ENCODE measurements at places on chromosomes 5 and 9. TPM values are rescaled to one million over a fixed set of nuclear protein-coding genes. Genes with fewer than 3 reads are reported as not detected.

TOR1B gene
- total RNA-seq = 26.5 TPM

DNA sequence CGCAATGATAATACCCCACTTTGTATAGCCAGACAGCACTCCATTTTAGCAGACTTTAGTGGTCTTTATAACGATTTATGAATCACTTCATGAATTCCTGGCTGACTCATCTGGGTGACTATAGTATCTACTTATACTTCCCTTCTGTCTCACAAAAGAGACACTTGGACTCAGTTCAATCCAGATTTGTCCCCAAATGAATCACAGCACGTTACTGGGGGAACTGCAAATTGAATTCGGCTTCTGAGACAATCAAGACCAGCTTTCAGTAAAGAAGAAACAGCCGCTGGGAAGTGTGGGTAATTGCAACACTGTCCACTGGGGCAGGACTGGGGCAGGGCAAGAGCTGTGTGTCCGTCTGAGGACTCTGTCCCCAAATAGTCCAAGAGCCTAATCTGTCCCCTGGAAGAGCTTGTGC lies 337.3 kb upstream of the RFX3 start:
- peak; percentile 20 for DNase-seq

- no peak for DNase-seq
These were observed 1.6 kb upstream of the SEMA6A start for GRCh38 chr5:116576053-116576713.

PLPP6 gene
- 6.1 TPM for total RNA-seq

DNA sequence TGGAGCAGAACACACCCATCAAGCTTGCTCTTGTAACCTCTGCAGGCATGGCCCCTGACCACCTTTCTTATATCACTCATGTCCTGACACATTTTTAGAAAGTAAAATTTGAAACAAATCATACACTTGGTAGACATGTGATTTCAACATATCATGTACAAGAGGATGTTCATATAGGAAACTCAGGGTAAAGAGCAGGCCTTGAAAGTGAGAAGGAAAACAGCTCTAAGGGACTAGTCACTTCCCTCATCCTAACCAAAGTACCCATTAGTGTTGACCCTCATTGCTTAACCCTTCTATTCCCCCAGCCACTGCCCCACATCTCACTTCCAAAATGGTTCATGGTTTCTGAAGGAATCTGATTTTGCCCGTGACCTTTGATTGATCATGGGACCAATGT lies 492.4 kb upstream of the KLF4 start:
- no peak for DNase-seq

DNA sequence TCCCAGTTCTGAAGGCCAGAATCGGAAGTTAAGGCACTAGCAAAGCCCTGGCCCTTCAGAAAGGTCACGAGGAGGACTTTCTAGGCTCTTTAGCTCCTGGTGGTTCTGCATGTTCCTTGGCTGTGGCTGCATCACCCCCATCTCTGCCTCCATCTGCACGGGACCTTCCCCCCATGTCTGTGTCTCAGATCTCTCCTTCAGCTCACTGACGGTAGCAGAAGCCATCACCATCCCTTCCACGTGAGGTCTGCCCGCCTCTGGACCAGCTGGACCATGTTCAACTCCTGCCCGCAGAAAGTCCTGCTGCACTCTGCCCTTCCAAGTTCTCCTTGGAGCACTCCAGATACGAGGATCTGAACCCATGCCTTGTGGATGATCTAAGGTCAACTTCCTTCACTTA lies 242.9 kb upstream of the IRX1 start:
- no peak for DNase-seq

- no peak for DNase-seq
These were observed 571.1 kb upstream of the ZNF608 start for GRCh38 chr5:125317536-125317995.

GRCh38 chr9:98900244-98900643 lies 43.5 kb upstream of the COL15A1 start:
- DNase-seq = no peak

GRCh38 chr5:108312258-108312657 lies 69.6 kb downstream of the FBXL17 start:
- no peak for DNase-seq

DNA sequence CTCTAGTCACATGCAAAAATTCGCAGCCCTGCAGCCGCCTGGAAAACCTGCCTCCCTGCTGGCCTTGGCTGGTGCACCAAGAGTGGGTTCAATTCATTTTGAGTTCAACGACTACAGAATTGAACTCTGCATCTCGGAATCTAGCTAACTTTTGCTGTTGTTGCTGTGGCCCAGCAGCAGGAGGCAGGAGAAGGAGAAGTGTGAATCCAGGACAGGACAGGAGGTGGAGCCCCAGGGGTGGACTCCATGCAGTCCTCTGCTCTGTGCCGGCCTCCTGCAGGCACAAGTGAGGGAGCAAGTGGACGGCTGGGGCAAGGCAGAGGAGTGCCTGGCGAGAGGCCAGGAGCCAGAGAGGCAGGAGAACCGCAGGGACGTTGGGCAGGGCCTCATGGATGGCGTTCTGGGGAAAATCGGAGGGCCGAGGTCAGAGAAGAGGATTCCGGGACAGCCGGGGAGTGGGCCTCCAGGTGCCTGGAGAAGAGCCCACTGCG lies 214.2 kb downstream of the FANCC start:
- DNase-seq = no peak

GFPT2 gene
- total RNA-seq = 10.2 TPM

CER1 gene
- total RNA-seq = not detected

PLAC8L1 gene
- total RNA-seq = not detected

DNA sequence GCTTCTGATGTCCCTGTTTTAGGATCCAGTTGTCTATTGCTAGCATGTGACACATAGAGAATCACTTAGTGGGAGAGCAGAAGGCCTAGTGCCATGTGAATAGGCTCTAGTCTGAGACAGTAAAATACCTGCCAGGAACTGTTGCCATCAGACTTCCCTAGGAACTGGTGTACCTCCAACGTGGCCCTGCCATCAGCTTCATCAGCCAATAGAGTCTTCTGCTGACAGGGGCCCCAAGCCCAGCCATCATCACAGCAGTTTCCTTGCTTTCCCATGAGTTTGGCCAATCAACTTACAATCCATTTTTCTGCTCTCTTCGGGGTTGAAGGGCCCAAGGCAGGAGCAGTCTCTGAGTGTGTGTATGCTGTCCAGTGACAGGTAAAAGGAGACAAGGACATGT lies 128.4 kb upstream of the ADRA1B start:
- no peak for DNase-seq

DNA sequence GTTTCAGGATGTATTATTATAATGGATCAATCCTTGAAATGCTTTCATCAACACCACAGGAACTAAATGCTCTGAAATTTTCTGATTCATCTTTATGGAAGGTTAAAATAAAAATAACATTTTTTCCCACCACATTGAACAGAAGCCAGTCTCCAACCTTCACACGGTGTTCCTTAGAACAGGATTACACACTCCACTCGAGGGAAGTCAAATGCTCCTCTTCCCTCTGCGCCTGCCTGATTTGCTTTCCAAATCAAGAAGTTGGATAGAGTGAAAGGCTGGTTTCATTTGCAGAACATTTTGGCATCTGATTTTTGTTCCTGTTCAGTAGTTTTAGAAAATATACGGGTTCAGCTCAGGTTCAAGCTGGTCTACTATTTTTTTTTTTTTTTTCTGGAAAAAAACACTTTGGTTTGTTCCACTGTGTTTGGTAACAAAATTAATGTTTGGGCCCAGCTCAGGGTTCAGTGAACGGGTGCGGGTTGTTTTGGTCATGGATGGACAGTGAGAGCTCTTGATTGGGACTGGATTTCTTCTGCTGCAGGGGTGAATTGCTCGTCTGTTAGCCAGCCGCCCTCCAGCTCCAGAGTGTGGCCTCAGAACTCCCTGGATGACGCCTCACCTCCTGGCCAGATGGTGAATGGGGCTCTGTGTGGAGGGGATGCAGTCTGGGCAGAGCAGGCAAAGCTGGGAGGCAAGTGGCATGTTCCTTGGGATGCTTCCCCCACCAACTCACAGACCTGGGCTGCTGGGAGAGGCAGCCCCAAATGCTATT lies 82.4 kb upstream of the STC2 start:
- DNase-seq = no peak

DNA sequence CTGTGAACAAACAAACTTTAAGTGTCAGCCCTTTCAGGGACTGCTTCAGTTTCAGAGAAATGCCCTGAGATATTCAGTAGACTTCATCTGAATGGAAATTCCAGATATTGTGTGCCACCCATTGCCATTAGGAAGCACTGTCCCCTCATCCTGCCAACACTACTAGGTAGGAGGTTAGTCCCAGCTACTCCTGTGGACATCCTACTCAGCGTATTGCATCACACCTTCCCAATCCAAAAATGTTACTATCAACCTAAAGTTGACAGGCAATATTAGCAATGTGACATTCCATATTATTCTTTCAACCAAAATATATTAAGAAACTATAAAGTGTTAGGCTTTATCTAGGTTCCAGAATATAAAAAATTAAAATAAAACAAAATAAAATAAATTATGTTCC lies 552.0 kb upstream of the ST8SIA4 start:
- DNase-seq = no peak

- no peak for DNase-seq
These were observed 173.1 kb downstream of the CCDC171 start for GRCh38 chr9:15725953-15726352.

DNA sequence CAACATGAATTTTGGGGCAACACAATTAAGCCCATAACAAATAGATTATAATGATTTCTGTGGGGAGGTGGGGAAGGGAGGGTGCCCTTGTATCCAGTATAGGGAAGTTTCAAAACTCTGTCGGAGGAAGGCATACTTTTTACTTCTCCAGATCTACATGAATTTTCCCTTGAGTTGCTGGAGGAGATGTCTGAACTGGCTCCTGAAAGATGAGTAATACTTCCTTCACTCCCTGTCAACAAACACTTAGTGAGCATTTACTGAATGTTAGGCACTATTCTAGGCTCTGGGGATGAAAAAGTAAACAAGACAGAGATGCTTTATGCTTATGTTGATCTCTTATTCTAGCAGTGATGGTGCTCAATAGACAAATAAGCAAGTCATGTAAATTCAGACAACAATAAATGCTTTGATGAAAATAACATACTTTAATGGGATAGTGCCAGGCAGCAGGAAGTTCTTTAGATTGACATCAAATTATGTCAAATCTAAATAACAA lies 197.9 kb upstream of the ANKH start:
- no peak for DNase-seq

DNA sequence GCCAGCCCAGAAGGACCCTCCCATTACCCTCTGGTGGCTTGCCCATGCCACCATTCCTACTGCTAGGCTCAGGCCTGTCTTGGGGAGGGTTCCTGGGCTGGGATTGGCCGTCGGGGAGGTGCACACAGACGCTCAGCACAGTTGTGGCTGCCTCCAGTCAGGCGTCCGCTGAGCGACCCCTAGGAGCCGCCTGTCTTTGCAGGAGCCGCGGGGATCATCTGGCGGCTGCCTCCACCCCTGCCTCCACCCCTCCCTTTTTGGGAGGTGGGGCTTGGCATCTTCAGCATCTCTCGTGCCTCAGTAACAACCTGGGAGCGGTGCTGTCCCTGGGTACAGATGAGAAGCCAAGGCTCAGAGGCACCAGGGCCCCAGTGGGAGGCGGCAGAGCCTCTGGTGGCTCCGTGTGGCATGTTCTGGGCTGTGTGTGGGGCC lies 39.6 kb downstream of the RXRA start:
- no peak for DNase-seq

CD274 gene
- total RNA-seq = 15.5 TPM

DNA sequence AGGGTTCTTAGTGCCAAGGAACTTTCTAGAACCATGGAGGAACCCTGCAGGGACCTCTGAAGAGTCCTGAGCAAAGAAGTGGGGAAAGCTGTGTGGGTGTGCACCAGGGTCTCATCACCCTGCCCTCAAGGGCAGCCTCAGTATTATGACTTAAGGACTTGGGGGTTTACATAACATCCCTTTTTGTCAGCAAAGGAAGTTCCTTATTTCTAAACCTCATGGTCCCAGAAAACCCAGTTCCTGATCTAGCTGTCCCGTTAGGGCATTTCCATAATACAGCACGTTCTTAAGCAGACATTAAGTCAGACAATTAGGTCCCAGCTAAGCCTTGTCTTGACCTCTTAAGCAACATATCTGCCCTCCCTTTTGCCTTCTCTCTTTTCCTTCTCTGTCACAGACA lies 57.3 kb downstream of the DAPK1 start:
- DNase-seq = no peak

DENND1A gene
- total RNA-seq = 18.1 TPM

- DNase-seq = no peak
These were observed 439.3 kb downstream of the DTWD2 start for GRCh38 chr5:118548761-118549720.

DNA sequence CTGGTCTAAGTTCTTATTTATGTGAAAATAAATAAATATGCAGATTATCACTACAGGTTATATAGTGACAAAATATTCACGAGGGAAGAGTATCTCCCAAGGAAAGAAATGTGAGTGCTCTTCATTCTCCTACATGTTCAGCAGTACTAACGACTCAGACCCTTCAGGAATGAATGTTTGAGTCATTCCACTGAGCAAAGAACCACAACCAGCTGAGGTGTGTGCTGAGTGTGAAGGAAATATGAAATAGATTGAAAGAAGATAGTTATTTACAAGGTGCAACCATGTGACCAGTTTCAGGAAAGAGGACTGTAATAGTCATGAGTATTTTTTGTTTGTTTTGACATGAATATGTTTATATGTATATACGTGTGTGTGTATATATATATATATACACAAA lies 228.7 kb downstream of the TUSC1 start:
- DNase-seq = no peak

GRCh38 chr5:77620405-77620804 lies 18.1 kb downstream of the OTP start:
- no peak for DNase-seq

GRCh38 chr5:149667829-149668330 lies 62.2 kb upstream of the PPARGC1B start:
- DNase-seq = no peak

DNA sequence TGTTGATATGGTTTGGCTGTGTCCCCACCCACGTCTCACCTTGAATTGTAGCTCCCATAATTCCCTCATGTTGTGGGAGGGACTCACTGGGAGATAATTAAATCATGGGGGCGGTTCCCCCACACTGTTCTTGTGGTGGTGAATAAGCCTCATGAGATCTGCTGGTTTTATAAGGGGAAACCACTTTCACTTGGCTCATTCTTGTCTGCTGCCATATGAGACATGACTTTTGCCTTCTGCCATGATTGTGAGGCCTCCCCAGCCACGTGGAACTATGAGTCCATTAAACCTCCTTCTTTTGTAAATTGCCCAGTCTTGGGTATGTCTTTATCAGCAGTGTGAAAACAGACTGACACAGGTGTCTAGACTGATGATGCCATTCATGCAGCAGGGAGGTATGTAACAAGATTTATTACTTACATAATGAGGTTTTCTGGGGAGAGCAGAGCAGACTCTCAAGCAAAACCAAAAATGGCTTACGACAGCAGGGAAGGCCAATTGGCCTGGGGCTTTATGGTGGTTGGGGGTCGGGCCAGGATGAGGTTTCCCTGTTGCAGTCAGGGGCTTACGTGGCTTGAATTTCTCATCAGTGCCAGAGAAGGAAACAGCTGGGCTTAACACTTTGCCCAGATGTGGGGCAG lies 9.5 kb upstream of the COMMD10 start:
- DNase-seq = no peak

FBXL7 gene
- total RNA-seq = 26.4 TPM

DNA sequence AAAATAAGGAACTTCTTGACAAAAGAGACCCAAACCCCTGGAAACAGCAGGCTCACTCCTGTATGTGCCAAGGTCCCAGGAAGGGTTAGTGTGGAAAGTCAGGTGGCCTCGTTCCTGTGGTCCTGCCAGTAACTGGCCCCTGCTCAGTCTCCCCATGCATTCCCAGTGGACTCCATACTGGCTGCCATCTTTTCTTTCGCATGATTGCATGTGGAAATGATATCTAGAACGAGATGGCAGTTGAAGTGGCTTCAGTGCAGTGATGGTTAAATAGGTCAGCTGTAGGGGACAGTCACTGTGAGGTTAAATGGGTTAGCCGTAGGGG lies 30.4 kb downstream of the AHRR start:
- DNase-seq = no peak

All from glomerular endothelial cell (primary cell).